Psoas muscle (tissue), 8 donors: ENCODE measurements at places on chromosomes 1 and 21. TPM values are rescaled to one million over a fixed set of nuclear protein-coding genes. Genes with fewer than 3 reads are reported as not detected.

Gene HSPG2
- 147 TPM for total RNA-seq

GRCh38 chr21:17461582-17461981 is 51.3 kb upstream of the CXADR start:
- DNase-seq, result no peak

- DNase-seq, result no peak
Observed at GRCh38 chr1:32220746-32221580, 1.2 kb downstream of the TMEM234 start.

DNA sequence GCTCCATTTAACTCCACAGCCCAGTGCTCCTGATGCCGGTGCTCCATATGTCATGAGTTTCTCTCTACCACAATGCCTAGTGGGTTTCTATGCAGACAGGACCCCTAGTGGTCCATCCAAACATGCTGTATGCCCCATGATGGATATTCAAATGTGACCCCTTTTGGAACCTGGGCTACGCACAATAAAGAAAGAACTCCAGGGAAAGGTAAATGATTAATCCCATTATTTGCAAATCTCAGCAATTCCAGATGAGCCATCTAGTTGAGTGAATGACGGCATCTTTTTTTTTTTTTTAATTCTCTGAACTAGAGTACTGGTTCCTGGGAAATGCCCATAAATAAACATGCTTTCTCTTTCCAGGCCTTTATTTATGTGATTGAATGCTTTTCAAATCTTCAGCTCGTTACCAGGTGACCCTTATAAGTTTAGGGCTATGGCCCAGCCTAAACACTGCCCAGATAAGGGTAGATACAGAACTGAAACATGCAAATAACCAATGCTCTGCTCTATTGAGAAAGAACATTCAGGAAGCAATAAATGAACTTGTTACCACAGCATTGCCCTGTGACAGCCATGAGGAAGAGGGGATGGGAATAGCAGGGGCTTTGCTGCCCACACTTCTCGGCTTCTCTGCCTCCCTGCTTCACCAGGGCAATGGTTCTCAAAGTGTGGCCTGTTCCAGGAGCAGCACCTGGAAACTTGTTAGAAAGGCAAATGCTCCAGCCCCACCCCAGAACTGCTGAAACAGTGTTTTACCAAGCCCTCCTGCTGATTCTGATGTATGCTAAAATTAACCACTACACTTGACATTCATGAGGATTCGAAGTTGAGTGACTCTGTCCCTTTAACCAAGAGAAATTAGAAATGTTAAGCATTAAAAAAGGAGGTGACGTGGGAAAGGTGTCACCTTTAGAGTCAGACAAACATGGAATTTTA is 151.7 kb downstream of the SEC16B start:
- DNase-seq, result no peak

Gene SNRPE
- total RNA-seq, result 68.1 TPM

Gene RUNX3
- total RNA-seq, result 0.59 TPM

- DNase-seq, result no peak
Observed at GRCh38 chr1:24286246-24287010, 32.7 kb upstream of the GRHL3 start.

GRCh38 chr1:162674034-162674608 is 41.9 kb downstream of the DDR2 start:
- no peak for DNase-seq

- no peak for DNase-seq
Observed at GRCh38 chr1:112496290-112496689, 12.5 kb upstream of the WNT2B start.
